ENCODE measurements at places on chromosomes 5 and 9.

- no peak for DNase-seq
Observed at GRCh38 chr9:124520206-124520596, 13.0 kb upstream of the NR5A1 start.

DNA sequence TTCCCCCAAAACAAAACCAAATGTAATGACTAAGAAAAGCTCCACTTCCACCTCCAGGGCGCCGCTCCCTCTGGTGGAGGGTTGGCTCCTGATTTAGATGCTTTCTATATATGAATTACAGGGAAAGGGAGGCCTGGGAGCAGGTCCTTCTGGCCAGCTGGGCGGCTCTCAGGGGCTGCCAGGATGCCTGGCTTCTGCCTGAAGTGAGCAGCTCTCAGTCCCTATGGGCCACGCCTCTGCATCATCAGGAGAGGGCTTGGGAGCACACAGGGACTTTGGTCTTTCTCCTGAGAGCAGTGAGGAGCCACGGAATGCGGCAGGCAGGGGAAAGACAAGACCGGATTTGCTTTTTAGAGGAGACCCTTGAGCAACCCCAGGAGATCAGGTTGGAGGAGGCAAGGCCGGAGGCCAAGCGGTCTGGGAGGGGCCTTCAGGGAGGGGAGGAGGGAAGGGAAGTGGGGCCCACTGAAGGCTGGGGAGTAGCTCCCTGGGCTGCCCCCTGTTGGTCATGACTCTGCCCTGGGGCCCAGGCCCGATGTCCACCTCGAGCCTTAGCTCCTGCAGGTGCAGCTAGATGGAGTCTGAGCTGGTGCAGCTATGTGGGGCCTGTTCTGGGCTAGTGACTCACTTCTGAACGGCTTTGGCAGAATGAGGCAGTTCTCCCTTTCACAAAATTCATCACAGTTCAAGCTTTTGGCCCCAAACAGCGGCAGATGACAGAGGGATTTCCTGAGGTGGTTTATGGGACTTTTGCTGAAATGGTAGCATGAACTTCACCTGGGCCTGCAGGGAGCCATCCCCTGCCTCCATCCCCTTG is 11.3 kb upstream of the GRHPR start:
- DNase-seq: peak; percentile 22

DNA sequence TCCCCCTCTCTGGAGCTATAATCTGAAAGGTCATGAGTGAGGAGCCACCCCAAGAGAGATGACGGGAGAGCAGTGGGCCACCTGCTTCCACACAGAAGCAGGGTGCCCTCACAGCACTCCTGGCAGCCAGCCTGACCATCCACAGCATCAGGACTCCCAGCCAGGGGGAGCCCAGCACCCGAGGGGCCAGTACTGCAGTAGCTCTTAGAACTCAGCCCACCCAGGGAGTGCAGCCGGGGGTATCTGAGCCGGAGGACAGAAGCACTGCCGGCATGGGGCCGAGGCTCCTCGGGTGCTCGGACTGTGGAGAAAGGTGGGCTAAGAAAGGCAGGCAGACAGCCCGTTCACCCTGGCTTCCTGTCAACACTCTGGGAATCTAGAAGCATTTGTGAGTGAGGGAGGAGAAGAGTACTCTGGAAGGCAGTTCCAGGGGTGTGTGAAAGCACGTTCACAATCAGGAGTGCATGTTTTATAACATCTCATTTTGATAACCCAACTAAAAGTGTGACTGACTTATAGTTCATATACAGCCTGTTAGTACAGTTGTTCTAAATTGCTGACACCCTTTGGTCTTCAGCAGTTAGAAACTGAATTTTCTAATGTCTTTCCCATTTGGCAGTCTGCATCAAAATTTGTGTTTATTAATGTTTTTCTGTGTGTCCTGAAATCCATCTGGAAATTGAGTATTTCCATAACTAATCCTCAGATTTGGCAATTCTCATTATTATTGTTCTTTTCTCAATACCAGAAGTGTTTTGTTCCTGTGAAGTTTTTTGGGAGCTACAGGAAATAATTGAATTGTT is 25.9 kb upstream of the ASPN start:
- no peak for DNase-seq

DNA sequence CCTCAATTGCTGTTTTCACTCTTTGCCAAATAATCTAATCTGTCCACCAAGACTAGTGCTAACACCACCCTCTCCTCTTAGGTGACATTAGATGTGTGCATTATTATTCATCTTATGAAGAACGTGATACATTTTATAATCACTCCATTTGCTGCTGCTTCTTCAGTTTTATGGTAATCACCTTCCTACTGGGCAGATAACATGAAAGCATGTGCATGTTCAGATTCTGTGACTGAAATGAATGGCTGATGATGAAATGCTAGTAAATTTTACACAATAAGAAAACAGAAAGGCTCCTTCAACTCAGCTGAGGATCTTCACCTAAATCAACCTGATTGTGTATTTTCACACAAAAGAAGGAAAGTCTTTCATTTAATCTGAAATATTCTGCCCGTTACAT is 577.6 kb downstream of the CSNK1G3 start:
- DNase-seq: no peak

GRCh38 chr5:77022511-77023417 is 7.4 kb upstream of the AGGF1 start:
- DNase-seq: no peak

GRCh38 chr5:175738126-175738525 is 80.3 kb downstream of the HRH2 start:
- DNase-seq: no peak

GRCh38 chr9:132775720-132776119 is 102.4 kb downstream of the AK8 start:
- DNase-seq: no peak

- peak; percentile 67 for DNase-seq
Observed at GRCh38 chr5:152142840-152143469, 218.3 kb upstream of the GLRA1 start.

DNA sequence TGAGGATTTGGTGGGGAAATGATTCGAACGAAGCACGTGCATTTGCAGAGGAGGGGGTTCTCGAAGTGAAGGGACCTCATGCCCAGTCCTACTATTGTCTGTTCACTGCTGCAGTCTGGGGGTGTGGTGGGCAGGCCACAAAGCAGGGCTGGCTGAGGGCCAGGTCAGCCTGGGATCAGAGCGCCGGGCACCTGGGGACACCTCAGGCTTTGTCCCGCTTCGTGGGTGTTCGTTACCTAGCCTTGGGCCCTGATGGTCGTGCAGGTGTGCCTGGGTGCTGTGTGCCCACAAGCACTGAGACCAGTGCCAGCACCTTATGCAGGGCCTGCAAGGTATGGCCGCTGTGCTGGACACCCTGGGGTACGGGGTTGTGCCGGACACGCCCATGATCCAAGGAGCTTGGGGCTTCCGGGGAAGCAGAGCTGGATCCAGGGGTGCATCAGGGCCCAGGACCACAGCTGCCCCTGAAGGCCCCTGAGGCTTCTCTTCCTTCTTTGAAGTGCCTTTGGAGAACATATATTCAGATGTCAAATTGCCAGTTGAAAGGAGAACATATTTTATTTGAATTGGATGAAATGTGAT is 80.6 kb downstream of the COL5A1 start:
- DNase-seq: no peak

DNA sequence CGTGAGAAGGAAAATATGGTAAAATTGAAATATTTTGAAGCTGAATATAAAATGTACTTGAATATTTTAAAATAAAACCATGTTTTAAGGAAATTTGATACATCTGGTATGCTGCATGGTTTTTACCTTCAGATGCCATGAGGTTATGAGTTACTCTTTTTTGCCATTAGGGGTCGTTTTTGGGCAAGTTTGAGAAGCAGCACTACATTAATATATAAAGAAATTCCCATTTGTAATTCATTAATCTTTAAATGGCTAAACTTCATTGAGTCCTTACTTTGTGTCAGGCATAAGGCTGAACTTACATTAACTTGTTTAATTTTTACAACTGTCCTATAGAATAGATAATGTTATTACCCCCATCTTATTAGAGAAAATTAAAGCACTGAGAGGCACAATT is 152.3 kb downstream of the KDM4C start:
- no peak for DNase-seq

GRCh38 chr5:6761333-6761732 is 48.1 kb downstream of the TENT4A start:
- DNase-seq: no peak

DNA sequence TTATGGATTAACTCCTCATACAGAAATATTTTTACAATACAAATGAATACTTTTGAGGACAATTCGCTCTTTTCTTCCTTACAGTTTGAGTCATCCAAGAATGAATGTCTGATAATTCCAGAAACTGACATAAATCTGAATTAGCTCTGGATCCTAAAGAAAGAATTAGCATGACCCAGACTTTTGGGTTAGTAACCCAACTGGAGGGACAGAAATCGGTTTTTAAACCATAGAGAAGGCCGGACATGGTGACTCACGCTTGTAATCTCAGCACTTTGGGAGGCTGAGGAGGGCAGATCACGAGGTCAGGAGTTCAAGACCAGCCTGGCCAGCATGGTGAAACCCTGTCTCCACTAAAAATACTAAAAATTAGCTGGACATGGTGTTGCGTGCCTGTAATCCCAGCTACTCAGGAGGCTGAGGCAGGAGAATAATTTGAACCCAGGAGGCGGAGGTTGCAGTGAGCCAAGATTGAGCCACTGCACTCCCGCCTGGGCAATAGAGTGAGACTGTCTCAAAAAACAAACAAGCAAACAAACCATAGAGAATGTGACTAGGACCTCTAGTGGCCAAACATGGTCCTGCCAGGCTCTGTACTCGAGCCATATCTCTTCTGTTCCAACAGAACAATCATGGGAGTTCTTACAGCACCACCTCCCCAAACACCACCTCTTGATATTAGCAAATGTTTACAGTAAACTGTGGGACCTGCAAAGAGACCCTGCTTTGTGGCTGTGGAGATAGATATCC is 44.8 kb downstream of the LURAP1L start:
- no peak for DNase-seq

- no peak for DNase-seq
Observed at GRCh38 chr5:33297760-33298216, 143.0 kb upstream of the TARS1 start.

- DNase-seq: no peak
Observed at GRCh38 chr9:19998823-19999455, 210.1 kb upstream of the SLC24A2 start.

- no peak for DNase-seq
Observed at GRCh38 chr9:128893354-128893753, 11.4 kb downstream of the LRRC8A start.

DNA sequence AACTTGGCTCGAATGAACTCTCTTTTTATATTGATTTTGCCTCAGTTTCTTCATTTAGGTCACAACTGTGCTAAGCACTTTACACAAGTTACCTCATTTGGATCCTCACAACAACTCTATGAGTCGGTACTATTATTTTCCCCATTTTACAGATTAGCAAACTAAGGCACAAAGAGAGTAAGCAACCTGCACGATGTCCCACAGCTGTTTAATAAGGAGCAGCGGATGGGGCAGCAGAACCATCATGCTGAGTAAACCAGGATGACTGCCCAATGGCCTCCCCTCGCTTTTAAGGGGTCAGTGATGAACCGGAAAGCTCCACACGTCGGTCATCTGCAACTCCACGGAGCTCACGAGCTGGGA is 607 bp downstream of the PRELID2 start:
- no peak for DNase-seq

DNA sequence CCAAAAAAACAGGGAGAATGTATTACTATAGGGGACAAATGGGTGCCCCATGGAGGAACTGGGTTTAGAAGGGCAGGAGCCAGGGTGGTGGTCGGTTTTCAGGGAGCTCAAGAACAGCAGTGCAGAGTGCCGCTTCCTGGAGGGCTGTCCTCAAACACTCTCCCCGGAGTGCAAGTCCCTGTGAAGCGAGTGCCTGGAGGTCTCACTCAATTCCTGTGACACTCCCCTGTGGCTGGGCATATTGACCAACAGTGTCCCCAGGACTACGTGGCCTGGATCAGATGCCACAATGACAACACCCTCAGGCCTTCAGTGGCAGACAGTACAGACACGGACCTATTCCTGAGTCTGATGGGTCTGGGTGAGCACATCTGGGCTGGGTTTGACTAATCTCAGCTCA is 412.1 kb upstream of the IRX2 start:
- no peak for DNase-seq

DNA sequence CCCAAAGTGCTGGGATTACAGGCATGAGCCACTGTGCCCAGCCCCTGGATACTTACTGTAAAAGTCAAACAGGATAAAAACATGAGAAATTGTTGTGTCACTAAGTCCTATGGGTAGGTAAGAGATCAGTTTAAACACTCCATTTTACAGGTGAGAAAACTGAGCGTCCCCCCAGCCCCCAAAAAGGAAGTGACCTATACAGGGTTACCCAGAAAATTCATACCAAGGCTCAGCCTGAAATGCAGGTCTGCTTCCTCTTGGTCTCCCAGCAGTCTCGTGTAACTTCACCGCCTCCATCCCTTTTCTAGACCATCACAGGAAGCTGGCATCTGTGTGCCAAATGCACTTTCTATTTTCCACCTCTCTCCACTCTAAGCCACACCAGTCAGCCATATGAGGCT is 57.2 kb downstream of the TMOD1 start:
- DNase-seq: no peak

GRCh38 chr5:124102486-124102885 is 590.5 kb downstream of the CSNK1G3 start:
- DNase-seq: no peak

- no peak for DNase-seq
Observed at GRCh38 chr9:131405428-131405827, 11.5 kb downstream of the PRRC2B start.

- no peak for DNase-seq
Observed at GRCh38 chr9:79395755-79396154, 176.0 kb upstream of the TLE4 start.

GRCh38 chr5:179147991-179148702 is 88.0 kb downstream of the ZNF354C start:
- no peak for DNase-seq

Data from HTR-8/SVneo (cell line).